Activated T-cell treated with anti-CD3 and anti-CD28 coated beads, Interleukin-2, amount 50 U/mL, for 1 hour (primary cell): ENCODE measurements at places on chromosomes 3 and 15.

GRCh38 chr3:138230525-138230924 lies 43.4 kb downstream of the ARMC8 start:
- no peak for DNase-seq

DNA sequence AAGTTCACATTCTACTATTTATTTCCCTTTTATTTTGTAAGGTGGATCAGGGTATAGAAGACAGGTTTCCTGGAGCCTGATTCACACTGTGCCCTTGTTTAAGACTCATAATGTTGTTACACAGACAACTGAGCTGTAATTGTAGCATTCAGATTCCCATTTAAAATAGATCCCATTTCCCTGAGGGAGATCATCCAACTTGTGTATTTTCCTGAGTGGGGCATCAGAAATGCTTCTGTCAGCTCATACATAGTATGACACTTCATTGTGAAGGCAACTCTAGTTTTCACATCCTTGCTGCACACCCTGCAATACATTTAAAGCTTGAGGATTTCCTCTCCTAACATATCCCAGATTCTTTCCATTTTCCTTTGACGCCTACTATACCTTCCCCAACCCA lies 659.7 kb downstream of the GRM7 start:
- DNase-seq, result no peak

DNA sequence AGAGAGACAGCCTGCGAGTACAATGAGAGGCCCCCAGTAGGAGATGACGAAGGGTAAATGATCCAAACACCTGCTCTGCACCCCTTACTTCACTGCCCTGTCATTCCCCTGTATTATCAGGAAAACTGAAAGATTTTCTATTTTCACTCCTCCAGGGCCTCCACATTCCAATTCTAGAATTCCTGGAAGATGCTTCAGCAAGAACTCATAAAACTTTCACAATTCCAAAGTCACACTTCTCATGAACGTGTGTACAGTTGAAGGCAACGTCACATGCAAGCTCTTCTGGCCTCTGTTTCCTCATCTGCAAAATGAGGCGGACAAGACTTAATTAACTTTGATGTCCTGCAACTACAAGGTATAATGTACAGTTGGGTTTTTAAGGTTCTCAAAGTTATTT lies 62.8 kb upstream of the SPATA12 start:
- no peak for DNase-seq

- DNase-seq, result no peak
Observed at GRCh38 chr15:57476533-57476975, 100.2 kb downstream of the CGNL1 start.

DNA sequence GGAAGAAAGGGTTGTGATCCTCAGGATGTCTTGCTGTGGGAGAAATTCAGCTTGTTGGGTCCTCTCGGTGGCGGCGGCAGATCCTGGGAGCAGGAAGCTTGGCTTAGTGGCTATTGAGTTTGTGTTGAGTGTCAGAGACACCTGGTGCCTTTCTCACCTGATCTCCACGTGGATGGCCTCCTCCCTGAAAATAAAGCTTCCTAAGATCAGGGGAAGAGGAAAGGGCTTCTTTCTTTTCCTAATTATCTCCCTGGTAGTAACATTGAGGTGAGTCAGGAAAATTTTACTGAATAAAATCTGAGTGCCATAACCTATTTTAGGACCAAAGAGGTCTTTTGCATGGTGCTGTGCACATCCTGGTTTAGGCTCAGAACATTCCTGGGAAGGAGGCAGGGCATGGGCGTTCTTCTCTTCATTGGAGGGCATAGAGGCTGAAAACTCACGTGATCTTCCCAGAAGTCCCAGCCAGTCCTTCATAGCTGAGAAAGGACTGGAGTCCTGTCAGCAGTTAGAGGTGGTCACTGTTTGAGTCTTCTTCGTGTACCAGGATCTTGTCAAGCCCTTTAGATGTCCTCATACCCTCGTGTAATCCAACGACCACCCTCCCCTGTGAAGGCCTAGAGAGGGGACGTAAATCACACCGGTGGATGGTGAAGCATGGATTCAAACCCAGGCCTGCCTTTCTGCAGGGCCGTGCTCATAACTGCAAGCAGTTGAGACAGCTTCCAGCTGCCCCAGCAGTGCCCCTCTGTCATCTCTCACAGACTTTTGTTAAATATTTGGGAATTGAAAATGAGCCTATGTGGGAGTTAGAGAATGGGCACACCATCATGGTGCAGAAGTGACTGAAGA lies 1.1 kb downstream of the CMTM8 start:
- DNase-seq, result no peak

DNA sequence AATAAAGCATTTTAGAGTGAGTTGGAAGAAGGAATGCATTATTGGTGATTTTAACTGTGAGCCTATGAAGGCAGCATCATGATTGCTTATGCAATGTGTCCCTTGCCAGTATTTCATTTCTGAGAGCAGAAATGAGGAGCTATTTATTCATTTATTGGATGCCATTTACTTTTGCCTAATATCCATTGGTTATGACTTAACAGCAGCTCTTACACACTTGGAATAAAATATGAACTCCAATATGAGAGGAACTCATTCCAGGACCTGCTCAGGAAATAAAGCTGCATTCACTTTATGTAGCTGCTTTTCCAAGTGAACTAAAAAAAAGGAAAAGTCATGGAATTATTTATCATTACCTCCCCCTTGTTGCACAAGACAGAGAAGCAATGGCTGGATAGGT lies 280.1 kb downstream of the LRTM1 start:
- no peak for DNase-seq

DNA sequence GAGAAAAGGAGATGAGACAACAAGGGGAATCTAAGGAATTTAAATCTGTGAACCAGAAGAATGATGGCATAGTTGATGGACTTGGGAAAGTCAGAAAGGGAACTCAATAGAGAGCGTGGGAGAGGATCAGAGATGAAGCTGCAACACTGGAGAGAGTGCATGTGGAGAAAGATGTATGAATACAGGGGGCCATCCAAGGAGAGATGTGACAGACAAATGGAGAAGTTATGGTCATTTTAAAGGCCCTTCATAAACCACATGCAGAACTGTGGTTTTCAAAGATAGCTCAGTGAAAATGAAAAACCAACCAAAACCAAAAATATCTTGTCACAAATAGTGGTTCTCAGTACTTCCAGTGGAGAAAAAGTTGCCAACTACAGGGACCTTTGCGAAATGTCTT lies 265.2 kb downstream of the SUCLG2 start:
- DNase-seq, result no peak

DNA sequence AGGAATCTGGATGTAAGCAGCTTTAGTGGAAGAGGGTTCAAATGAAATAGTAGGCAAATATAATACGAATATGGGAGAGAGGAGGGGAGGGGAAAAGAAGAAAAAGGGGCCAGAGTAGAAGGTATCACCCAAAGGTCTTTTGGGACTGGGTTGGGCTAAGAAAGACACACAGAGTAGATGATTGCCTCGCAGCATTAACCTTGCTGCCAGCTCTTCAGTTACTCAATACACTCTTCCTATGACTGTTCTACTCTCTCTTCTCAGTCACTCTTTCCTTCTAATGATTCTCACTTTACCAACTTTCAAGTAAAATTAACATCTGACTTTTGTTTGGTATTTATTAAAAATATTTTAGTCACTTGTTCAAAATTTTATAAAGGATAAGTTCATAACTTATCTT lies 52.8 kb downstream of the CLASP2 start:
- DNase-seq, result no peak

GRCh38 chr3:56878074-56878473 lies 76.3 kb upstream of the ARHGEF3 start:
- DNase-seq, result peak; percentile 40
